ENCODE measurements at places on chromosomes 6 and 20.

- DNase-seq, result no peak
Measured at GRCh38 chr20:3224681-3225421, 14.1 kb downstream of the SLC4A11 start.

DNA sequence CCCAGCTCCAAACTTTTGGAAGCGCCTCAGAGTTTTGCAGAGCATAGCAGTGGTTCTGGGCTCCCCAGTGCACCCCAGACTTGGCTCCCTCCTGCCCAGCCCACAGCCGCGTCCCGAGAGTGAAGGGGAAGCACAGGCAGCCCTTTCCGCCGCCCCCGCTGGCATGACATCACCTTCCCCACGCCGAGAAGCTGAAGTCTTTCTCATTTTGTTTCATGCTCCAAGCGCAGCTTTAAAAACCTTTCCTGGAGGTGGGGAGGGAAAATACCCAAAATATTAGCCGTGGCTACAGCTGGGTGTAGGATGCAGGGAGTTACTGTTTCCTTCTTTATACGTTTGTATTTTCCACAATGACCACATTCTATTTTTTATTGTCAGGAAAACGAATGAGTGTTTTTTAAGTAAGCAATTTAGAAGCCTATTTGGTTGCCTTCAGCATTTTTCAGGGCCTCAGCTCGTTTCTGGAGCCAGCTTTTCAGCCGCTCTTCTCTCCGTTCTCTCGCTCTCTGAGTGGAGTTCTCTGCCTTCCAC lies 72.9 kb downstream of the SNX5 start:
- no peak for DNase-seq

DNA sequence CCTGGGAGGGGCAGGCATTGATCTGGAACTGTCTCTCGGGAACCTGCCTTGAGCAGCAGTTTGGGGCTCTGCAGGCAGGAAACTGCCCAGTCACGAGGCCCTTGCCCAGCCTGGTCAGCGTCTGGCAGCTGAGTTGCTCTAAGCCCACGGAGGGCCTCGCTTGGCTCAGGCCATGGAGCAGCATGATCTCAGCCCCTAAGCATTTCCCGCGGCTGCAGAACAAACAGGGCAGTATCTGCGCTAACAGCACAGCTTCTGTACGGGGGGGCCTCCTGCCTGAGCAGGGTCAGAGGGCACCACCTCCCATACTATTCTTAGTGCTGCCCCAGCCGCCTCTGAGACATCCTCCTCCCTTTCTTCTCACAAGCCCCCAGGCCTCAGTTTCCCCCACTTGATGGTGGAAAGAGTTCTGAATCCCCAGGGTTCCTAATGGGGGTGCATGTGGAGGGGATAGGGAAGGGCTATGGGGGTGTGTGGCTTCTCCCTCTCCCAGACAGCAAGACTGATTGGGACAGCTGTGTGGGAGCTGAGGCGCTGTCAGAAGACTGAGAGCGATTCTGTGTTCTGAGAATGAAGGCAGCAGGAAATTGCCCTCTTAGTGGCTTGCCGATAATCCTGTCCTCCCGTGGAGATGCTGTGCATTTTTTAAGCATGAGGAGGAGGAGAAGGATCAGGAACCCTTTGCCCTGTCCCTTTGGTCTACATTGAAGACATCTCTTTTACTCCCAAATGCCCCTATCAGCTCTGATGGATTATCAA lies 46.4 kb downstream of the MOCS1 start:
- DNase-seq, result peak; percentile 99

- DNase-seq, result no peak
Measured at GRCh38 chr6:28980137-28980851, 24.8 kb downstream of the ZNF311 start.

- no peak for DNase-seq
Measured at GRCh38 chr6:157263881-157264397, 59.4 kb downstream of the TMEM242 start.

DNA sequence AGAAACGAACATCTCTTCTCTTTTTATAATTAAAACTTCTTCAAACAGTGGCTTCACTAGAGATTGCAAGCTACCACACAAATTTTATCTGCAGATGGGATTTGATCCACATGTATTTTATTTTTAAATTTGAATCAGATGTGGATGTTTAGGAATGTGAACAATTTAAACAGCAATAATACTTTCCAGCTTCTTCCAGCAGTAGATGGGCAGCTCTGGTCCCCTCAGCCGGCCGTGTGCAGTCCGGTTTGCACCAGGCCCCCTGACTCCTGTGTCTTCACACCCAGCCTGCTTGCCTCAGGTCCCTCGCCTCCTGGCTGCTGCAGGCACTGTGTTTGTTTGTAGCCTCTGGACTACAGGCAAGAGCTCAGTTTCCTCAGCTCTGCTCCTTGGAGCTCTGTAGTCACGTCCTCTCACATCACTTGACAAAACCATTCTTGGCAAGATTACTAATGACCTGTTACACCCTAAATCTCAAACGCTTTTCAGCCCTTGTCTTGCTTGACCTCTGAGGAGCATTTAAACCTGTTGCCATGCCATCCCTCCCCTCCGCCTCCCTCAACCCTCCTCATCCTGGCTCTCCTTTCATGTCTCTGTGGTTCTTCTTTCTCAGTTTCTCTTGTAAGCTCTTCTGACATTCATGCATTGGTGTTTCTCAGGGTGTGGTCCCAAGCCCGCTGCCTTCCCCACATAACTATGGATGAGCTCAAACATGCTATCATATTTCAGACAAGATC lies 13.2 kb upstream of the ZBTB24 start:
- DNase-seq, result no peak

DNA sequence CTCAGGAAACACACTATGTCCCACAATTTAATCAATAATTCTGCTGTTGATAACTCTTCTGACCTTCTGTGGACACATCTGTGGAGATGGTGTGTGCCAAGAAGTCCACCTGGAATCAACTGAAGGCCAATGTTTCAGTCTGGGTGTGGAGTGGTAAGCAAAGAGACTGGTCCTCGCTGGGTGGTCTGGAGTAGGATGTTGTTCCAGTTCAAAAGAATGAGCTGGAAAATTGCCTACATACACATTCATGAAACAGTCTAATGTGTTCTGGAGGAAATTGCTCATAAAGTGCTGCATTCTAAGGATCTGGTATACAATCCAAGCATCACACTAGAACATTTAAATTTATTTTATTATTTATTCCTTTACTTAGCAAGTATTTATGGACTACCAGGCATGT lies 33.9 kb upstream of the TBX18 start:
- DNase-seq, result no peak

DNA sequence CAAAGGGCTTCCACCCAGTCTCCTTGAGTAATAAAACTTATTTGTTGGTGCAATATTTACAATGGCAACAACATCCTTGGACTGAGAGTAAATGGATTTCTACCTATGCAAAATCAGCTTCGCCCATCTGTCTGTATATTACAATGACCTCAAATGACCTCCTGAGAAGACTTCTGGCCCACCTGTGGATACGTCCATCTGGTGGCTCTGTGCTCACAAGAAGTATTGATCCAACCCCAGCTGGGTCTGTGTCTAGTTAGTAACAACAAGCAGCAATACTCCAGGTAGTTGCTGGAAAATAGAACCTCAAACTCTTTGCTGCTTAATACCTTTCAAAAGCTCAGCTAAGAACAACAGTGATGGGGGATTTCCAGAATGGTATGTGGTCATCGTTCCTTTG lies 34.7 kb upstream of the GSTA4 start:
- no peak for DNase-seq

GRCh38 chr20:24851346-24852019 lies 97.6 kb upstream of the CST7 start:
- DNase-seq, result no peak

DNA sequence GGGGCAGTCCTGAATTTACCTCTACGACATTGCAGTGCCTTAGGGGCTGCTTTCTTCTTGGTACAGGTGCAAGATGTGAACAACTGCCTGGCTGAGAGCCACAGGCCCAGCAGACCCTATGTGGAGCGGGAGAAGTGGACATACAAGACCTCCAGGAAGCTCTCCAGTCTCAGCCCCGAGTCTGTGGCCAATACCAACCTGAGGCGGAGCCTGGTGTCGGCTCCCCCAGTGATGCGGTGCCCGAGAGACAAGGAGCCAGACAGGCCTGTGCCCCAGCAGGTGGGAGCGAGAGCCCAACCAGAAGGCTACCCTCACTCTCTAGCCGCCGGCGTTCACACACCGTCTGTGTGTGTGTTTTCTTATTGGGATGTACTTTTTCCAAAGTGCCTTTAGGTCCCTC lies 59.6 kb downstream of the EFCAB8 start:
- DNase-seq, result peak; percentile 47

Measured in islet precursor cell (in vitro differentiated cells).